Activated CD8-positive, alpha-beta memory T cell treated with anti-CD3 and anti-CD28 coated beads for 24 hours (primary cell): ENCODE measurements at places on chromosomes 5 and 9.

- DNase-seq = no peak
Measured at GRCh38 chr5:34674187-34674586, 18.1 kb downstream of the RAI14 start.

DNA sequence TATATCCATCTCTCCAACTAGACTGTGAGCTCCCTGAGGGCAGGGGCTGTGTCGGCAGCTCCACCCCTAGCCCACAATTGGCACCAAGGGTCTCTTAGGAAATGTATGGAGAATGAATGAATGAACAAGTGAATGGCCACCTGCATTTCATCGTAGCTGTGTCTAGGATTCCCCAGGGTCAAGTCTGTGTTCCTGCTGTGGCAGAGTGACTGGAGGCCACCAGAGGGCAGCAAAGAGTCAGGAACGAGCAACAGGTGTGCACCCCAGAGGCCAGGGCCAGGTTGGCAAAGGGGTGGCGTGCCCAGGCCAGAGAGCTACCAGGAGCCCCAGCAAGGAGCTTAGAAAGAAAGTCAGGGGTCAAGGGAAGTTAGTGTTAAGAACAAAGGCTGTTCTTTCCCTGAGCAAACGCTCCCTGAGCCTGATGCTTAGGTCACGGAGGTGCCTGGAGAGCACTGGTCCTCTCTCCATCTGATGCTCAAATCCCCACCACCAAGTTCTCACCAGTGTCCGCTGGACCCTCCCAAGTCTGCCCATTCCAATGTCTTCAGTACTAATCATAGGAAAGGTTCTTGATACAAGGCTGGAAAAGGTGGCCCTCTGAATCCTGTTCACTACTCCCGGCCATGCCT is 160.7 kb downstream of the PAX5 start:
- peak; percentile 88 for DNase-seq

DNA sequence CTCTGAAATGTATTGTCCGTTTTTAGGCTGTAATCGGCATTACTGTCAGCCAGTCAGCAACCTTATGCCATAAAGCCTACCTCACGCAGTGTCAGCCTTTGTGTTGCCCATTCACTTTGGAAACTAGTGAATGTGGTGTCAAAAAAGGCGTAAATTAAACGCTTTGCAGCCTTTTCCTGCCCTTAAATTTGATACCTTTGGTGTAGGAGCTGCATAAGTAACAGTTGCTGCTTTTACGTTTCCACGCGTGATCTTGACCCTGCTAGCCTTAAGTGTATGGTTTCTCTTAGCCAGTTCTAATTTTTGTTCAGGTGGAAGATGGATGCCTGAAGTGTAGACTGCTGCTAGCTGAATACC is 257.7 kb downstream of the EPB41L4A start:
- DNase-seq = no peak

DNA sequence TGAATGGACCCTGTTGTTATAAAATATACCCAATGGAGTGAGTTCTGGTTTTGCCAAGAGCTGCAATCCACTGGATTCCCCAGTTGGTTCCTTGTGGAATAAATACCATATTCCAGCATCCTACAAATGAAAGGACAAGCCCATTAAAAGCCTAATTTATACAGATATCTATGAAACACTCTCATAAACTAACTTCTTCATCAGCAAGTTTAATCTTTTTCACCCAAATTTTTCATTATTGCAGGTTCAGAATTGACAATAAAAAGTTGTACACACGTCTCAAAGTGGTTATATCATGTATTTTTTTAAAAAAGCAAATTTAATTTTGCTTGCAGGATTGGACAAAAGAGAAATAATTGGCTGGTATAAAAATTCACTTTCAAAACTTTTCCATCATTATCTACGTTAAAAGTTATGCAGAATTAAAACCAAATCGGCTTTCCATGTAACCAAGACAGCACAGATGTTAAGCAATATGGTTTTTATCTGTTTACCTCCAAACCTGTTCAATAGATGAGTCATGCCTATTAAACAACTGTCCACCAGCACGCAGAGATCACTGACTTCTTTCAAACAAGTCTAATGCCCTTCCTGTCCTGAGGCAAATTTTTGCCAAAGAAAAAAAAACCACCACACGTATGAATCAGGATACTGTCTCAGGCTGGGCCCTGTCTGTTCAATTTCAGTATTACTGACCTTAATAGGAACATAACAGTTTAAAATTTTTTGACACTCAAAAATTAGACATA is 42.5 kb downstream of the CEMIP2 start:
- no peak for DNase-seq

- no peak for DNase-seq
Measured at GRCh38 chr5:2995667-2996066, 244.2 kb upstream of the IRX2 start.

GRCh38 chr5:43020399-43020746 is 19.7 kb downstream of the ANXA2R start:
- peak; percentile 77 for DNase-seq
